ENCODE measurements at places on chromosomes 4 and X.

GRCh38 chr4:185201977-185202962 is 1.5 kb downstream of the CFAP97 start:
- DNase-seq: peak; percentile 66

DNA sequence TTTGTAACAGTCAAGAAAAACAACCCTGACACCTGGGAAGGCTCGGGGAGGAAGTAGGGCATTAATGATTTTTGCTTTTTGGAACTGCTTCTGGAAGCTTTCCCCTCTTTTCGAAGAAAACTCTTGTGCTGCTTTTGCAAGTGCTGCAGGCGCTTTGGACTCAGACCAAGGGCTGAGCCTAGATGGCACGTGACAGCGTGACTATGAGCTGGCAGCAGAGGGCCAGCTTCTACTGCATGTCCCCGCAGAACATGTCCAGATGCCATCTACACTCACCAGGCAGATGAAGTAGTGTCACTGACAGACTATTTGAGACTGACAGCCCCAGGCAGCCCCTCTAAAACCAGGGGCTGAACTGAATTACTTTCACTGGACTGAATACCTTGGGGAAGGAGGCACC is 6.2 kb downstream of the NR0B1 start:
- no peak for DNase-seq

DNA sequence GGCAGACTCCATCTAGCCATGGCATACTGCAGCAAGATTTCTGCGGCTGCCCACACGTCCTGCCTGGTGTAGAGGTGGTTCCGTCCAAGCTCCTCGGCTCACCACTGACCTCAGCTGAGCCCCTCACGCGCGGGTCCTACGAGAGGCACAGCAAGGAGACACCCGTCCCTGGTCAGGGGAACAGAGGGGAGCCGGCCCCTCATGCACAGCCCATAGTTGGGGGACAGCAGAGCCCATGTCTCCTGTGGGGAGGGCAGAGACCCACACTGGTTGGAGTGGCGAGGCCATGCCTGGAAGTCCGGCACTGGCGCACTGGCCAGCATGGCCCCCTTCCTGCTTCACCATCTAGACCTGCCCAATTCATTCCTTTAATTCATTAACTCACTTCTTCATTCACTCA is 80.8 kb downstream of the HTRA3 start:
- DNase-seq: no peak

GRCh38 chr4:73070074-73070390 is 516 bp upstream of the COX18 start:
- DNase-seq: no peak

GRCh38 chr4:138021139-138021830 is 220.9 kb downstream of the SLC7A11 start:
- no peak for DNase-seq

GRCh38 chrX:149458586-149458985 is 46.5 kb downstream of the IDS start:
- DNase-seq: no peak

DNA sequence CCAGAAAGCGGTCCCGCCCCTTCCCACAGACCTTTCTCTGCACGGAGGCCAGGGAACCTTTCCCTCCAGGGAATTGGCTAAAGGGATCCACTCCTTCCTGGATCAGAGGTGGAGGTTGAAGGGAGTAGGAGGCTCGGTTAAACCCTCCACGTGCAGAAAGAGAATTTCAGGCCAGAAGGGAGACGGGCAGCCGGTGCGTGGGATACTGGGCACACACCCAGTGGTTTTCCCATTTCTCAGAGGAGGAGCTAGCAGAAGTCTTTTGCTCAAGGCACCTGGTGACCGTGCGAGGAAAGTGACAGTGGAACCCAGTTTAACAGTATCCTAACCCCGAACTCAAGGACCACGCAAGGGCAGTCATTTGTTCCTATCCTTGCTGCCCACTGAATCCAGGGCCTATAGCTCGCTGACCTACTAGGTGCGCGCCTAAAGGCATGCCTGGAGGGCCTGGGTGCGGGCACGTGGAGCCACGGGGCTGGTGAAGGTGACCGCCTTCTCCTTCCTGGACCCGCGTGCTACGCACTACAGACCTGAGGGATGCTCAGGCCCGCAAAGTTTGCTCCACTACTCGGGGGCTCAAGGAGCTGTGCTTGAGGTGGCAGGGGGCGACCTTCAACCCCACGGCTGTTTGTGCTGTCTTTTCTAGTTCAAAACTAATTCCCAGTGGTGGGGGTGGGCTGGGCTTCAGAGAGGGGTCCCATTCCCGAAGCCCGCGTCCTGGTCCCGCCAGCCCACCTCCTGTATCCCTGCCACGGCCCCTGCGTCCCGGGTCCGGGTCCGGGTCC is 587 bp upstream of the AFF2 start:
- DNase-seq: no peak

GRCh38 chr4:9969526-9970398 is 51.5 kb downstream of the SLC2A9 start:
- peak; percentile 9 for DNase-seq

- no peak for DNase-seq
Measured at GRCh38 chr4:175451238-175451965, 360.7 kb downstream of the GPM6A start.

- DNase-seq: no peak
Measured at GRCh38 chr4:158858410-158859199, 89.8 kb downstream of the FNIP2 start.

- no peak for DNase-seq
Measured at GRCh38 chrX:14243823-14244222, 214.1 kb upstream of the GEMIN8 start.

GRCh38 chr4:103098341-103098740 is 1.3 kb downstream of the BDH2 start:
- DNase-seq: no peak

- no peak for DNase-seq
Measured at GRCh38 chr4:108941904-108942430, 179.1 kb upstream of the ETNPPL start.

GRCh38 chr4:8349664-8350236 is 80.2 kb downstream of the HTRA3 start:
- no peak for DNase-seq

DNA sequence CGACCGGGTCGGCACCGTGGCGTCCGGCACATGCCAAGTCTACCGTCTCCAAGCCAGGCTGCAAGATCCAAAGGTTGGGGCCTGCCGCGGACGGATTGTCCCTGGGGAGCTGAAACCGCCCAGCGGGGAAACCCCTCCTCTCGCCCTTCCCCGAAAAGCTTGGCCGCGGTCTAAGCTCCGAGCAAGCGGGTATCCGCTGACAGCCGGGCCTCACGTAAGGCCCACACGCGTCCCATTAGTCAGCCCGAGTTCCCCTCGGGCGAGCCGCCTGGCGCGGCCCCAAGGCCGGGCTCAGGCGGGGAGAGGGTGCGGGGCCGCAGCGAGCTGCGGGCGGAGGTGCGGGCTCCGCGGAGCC is 6.8 kb upstream of the BCOR start:
- DNase-seq: no peak

GRCh38 chr4:2961811-2962441 is 1.3 kb downstream of the NOP14 start:
- peak; percentile 59 for DNase-seq

DNA sequence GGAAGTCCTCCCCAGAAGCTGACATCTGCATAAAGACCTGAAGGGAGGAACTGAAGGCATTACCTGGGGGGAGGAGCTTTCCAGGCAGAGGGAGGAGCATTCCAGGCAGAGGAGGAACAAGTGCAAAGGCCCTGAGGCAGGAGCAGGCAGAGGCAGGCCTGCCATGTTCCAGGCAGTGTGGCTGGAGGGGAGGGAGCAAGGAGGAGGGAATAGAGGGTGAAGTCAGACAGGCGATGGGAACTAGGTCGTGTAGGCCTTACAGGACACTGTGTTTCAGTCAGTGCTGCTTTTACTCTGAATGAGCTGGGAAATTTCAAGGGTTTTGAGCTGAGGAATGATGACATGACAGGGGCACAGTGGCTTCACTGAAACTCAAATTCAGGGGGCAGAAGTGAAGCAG is 292.7 kb downstream of the BCOR start:
- no peak for DNase-seq

GRCh38 chr4:79209081-79209480 is 116.8 kb downstream of the NAA11 start:
- DNase-seq: no peak

DNA sequence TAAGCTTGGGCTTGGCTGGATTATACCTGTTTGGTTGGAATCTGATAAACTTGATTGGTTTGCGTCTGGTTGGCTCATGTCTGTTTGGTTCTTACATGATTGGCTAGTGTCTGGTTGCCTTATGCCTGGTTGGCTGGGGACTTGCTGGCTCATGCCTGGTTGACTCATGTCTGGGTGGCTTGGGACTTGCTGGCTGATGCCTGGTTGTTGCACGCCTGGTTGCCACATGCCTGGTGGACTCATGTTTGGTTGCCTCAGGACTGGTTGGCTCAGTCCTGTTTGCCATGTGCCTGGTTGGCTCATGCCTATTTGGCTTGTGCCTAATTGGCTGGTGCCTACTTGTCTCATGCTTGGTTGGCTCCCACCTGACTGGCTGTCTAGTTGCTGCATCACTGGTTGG is 104.5 kb downstream of the APOOL start:
- no peak for DNase-seq

GRCh38 chr4:118909173-118909956 is 20.7 kb downstream of the SYNPO2 start:
- DNase-seq: no peak

DNA sequence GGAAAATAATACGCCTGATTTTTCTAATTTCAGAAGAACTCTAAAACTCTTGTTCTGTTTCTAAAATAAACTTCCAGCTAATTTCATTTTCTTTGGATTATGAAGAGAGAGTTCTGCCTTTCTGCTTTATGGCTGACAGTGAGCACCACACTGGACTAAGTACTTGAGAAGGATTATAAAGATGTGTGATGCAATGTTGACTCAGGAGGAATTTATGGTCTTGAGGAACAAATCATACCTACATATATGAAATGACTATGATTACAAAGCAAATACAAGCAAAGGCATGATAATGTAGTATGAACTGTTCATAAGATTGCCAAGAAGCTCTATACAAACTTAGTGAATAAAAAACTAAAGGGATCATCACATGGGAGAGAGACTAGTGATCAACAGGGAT is 13.0 kb upstream of the SLC25A5 start:
- DNase-seq: no peak

DNA sequence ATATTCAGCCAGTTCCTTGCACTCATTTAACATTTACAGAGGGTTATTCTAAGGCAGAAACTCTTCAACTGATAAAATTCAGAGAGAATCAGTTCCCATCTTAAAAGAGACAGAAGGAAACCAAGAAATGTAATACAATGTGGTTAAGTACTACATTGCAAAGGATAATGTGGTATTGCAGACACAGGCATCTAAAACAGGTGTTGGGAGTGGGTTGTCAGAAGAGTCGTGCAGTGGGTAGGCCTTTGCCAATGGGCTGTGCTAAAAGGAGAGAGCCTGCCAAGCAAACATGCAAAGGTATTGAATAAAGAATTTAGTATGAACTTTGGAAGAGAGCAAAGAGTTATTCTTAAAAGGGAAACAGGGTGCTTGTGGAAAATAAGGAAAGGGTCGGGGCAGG is 1044.4 kb upstream of the DIAPH2 start:
- DNase-seq: no peak

GRCh38 chr4:178339769-178340168 is 897.5 kb upstream of the AGA start:
- DNase-seq: no peak

DNA sequence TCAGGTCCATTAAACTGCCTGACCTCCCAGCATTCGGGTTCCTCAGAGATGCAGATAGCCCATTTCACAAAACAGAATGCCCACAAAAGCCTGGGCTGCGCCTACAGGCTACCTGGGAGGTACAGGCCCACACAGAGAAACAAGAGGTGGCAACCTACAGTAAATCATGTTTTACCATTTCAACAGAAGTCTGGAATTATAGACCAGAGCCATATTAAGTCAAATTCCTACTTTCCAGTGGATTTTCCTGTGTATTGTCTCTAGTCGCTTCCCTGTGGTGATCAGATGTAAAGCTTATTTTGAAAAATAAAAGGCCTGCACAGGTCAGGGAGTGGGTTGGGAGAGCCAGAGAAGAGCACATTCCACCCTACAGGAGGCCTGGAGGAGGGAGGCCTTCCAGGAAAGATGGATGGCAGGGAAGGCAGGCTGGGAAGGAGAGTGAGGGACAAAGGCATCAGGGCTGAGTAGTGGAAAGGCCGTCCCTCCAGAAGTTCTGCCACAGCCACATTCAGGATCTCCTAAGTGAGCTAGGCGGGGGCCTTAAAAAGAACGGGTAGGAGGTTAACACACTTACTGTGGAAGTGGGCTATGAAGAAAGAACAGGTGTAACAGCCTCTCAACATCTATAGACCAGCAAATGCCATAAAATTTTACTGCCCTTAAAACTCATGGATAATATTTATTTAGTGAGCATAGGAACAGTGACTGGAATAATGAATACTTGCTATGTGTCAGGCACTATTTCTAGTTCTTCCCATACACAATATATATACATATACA is 19.0 kb upstream of the USO1 start:
- DNase-seq: no peak

- DNase-seq: no peak
Measured at GRCh38 chrX:14963447-14964236, 90.4 kb downstream of the MOSPD2 start.

GRCh38 chr4:28421221-28421620 is 1560.6 kb downstream of the STIM2 start:
- no peak for DNase-seq

DNA sequence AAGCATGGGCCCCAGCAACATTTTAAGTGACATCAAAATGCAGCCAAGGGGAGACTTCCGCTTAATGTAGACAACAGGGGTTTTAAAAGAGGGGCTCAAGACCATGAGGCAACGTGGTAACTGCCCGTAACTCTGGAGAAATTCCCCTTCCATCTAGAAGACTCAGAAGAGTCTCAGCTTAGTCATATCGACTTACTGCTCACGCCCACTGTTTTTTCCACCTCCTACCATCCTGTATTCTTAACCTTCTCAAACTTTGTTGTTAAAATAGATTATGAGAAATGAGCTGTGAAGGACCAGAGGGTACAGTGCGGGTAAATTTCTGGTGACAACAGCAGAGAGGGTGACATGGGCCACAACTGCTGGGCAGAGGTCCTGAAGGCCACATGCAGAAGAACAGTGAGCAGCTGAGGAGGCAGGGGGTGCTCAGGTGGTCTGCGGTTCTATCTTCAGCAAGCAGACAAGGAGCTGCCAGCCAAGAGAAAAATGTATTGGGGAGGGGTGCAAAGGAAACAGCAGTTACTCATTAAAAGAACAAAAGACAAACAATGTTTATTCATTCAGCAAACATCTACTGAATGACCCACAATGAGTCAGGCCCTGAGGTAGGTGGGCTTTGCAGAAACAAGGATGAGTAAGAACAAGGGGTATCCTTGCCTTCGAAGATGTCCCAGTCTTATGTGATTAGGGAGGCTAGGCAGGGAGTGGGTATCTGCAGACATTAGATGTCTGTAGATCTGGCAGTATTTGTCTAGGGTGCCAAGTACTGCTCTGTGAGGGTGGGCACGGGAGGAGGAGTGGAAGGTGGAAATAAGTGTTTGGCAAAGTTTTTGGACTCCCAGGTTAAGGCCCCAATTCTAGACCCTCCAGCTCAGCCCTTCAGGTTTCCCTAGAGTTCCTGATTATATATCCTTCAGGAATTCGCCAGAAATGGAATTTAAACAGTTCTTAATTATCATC is 175.3 kb downstream of the TSPAN5 start:
- DNase-seq: no peak

- no peak for DNase-seq
Measured at GRCh38 chr4:156558373-156559025, 413.1 kb downstream of the PDGFC start.
